NCI-H2171 (cell line): ENCODE measurements at places on chromosomes 4 and X.

DNA sequence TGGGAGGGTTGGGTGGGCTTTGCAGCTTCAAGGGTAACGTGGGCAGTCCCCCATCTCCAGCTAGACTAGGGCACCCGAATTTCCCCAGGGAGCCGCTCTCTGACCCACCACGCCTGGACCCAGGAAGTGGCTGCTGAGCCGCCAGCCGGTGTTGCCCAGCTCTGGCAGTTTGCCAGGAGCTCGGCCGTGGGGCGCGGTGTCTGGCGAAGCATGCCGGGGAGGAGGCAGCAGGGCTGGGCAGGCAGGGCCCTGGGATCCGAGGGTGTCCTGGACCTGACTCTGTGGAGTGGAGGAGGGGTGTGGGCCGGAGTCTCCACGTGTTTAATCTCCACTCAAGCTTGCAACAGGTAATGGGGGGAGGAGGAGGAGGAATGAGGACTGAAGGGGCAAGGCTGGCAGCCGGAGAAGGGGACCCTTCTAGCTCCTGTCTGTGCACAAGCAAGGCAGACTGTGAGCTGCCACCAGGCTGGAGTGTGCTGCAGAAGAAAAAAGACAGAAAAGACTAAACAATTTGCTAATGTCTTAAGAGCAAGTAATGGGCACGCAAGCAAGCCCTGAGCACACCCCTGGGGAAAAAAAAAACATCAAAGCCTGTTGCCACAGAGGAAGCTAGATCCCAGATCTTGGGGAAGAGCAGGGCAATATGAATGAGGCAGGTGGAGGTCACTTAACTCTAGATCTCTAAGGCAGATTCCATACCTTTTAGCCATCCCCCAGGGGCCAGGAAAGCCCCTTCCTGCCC, 2.4 kb downstream of the LONRF3 start:
- no peak for DNase-seq

- DNase-seq = no peak
Observed at GRCh38 chr4:40838742-40839141, 89.0 kb downstream of the NSUN7 start.

- DNase-seq = no peak
Observed at GRCh38 chr4:5716391-5716790, 5.4 kb downstream of the EVC start.

- no peak for DNase-seq
Observed at GRCh38 chr4:67014592-67014991, 530.7 kb downstream of the CENPC start.

- no peak for DNase-seq
Observed at GRCh38 chr4:7240306-7240705, 48.0 kb downstream of the SORCS2 start.

DNA sequence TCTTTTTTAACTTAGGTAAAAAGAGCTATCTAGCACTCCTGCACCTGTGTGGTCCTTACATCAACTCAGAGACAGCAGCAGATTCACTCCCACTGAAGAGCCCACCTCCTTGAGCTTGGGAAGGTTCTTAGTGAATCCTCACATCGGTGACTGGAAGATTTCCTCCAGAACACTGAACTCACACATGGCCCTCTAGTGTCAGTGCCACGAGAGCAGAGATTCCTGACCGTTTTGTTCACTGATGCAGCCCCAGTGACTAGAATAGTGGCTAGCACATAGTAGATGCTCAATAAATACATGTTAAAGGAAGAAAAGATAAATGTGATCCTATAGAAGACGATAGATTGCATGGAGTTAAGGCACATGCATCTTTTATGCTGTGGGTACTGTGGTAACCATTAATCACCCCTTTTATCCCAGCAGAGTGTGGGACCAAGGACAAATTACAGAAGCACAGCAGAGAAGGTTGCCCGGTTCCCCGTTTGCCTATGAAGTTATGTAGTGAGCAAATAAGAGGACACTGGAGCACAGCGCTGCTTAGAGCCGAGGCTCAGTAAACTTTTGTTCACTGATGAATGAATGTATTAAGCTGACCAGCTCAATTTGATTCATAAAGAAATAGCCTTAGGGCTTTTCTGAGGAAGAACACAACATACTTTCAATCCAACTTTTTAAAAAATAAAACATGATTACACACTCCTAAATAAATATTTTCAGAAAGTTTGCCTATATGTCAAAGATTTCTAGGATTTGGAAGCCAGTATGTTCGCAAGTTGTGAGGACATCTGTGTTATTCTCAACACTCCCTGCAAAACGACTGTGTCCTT, 8.7 kb downstream of the GASK1B start:
- no peak for DNase-seq

DNA sequence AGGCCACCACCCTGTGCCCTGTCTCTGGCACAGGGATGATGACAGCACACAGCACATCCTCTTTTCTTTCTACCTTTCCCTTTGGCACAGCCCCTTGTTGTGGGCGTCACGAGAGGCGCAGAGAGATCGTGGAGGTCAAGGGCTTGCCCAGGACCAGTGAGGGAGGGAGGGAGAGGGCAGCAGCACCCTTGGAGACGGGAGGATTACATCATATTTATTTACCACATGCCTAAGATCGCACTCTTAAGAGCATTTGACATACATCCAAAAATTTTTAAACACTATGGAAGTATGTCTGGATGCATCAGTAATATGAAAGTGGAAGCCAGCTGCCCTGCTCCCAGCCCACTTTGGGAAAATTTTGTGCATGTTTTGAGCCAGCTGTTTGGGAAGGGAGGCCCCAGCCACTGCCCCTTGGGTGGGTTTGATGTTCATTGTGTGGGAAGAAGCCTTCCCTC, 12.7 kb downstream of the WFS1 start:
- no peak for DNase-seq

DNA sequence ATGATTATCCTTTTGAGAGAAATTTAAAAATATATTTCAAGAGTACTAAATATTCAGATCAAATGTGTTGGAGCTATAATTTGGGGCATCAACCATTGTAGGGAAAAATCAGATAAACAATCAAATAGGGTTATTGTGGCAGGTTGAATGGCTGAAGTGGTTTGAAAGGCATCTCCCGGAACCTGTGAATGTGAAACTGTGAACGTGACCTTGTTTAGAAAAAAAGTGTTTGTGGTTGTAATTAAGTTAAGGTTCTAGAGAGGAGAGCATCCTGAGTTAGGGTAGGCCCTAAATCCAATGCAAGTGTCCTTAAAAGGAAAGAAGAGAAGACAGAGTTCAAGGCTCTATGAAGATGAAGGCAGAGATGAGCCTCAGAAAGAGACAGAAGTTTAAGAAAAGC, 37.4 kb downstream of the ADGRA3 start:
- no peak for DNase-seq

GRCh38 chr4:116530048-116530447, 555.3 kb downstream of the TRAM1L1 start:
- DNase-seq = no peak

DNA sequence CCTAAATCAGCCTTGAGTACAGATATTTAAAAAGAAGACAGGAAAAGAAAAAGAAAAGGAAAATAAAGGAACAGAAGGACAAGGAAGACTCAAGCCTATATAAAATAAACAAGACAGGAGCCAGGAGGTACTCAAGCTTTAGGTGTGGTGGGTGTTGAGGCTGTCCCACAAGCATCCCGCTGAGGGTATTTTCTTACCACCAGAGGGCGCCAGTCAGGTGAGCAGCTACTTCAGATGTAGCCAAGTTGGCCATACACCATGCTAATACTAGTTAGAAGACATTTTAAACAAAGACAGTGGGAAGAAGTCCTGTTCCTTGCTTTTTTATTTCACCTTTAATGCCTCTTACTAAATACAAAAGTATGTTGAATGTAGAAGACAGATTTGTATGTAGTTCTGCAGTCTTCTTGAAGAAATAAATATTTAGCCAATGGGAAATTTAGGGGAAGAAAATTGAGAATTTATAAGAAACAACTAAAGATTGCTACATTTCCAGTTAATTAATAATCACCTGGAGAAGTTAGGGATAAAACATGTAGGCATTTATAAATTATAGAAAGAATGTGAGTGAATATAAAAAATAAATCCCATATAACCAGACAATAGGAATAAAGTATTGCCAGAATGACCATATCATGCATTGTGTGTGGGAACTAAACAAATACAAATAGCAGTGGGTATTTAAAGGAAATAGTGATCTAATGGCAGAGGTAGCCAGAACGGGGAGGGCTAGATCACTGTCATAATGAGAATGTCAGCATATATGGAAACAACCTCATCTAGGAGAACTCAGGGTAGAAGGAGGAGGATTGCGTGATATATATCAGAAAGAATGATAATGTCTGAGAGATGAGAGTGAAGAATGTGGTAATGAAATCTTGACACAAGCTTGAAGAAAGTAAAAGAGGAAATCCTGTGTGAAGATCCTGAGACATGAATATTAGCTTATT, 71.0 kb downstream of the MTHFD2L start:
- DNase-seq = no peak

DNA sequence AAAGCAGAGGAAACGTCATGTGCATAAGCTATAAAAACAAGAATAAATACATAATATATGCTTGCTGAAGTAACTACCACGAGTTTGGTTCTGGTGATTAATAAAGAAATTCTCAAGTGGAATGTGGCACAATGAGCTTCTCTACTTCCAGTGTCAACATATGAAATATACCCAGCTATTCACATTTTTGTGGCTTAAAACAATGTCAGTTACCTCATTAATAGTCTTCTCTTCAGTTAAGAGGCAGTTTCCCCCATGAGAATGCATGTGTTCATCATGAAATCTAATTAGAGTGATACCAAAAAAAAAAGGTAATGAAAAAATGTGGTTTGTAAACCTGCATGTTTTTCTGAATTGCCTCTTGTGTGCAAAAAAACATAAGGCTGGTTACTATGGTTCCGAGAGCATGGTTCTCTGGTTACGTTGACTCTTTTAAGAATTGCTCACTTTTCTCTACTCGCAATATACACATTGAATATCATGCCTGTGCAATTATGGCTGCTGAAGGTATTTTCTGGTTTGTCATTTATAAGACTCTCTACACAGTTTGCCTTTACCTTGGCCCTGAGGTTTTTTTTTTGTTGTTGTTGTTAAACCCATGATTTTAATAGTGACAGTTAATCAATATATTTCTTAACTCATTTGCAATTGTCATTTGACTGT, 108.2 kb downstream of the PCDH7 start:
- DNase-seq = no peak

DNA sequence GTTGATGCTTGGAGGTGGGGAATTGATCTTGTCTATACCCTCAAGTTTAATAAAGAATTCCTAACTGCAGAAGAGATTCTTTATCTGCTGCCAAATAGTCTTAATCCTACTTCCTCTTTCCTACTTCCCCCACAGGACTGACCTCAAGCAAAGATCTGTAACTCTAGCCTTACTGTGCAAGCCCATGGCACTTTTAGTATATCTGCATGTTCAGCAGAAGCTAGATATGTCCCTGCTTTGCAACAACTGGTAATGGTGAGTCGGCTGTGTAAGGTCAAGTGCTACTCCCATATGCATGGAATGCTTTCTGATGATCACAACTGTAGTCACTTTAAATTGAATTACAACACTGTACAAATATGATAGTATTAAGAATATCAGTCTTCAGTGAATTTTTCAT, 26.3 kb upstream of the PDS5A start:
- no peak for DNase-seq

DNA sequence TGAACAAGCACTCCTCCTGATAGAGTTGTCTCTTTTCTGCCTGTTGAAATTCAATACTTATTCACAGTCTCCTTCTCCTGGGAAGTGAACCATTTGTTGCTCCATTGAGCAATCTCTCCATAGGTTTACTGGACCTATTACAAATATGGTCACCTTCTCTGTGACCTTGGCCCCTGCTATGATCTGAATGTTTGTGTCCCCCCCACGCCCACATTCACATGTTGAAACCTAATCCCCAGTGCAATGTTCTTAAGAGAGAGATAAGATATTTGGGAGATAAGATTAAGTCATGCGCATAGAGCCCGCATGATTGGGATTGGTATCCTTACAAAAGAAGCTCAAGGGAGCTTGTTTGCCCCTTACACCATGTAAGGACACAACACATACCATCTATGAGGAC, 54.1 kb upstream of the GABRE start:
- no peak for DNase-seq
